GM23248 (cell line): ENCODE measurements at places on chromosomes 4 and X. TPM values are rescaled to one million over a fixed set of nuclear protein-coding genes. Genes with fewer than 3 reads are reported as not detected.

GRCh38 chr4:165874072-165874790, 1.2 kb downstream of the TLL1 start:
- no peak for DNase-seq

- no peak for DNase-seq
Measured at GRCh38 chr4:72602396-72603376, 33.7 kb upstream of the ADAMTS3 start.

DNA sequence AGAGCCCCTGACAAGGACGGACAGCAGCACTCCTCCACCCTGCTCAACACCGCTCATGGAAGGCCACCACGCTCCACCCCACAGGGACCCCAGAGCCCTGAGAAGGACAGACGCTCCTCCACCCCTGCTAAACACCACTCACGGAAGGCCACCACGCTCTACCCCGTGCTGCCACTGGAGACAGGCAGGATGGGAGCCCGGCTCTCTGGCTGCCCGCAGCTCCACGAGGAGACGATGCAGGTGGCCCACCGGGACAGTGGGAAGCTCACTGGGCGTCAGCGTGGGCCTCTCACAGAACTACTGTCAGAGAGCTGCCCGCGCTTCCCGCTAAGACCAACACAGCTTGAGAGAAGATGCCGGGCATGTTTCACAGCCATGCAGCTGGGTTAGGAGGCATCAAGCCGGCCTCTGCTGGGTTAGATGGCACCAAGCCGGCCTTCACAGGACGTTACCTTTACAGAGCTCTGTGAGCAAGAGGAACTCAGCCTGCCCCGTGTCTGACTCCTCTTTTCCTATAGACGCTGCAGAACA, 20.8 kb downstream of the GAK start:
- no peak for DNase-seq

The CXorf49 gene
- total RNA-seq: not detected in 2 replicates

DNA sequence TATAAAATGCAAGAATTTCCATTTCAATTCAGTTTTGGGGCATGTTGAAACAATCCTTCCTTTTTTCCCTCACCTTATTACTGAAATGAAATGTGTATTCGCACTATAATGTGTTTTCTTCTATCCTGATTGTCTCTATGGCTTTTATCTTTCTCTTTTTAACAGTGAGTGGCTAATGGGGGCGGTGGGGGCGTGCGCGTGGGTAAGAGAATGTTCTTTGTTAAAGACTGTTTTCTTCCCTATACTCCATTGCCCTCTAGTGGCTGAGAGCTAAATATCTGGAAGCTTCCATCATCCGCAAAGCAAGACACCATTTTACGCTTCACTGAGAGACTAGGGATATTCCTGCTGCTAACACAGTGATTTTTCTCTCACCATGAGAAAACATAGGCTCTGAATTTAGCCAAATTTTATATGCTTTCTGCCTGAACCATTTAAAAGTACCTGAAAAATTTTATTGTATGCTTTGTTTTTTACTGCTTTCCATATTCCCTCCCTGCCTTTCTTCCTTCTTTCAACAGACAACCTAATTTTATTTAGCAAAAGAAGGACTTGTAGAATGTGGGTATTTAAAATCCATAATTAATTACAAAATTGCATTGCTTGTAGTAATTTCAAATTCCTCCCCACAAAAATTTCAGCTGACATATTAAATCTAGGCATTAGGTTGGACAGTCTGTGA, 194.0 kb downstream of the GASK1B start:
- DNase-seq: peak; percentile 66

The SLC49A3 gene
- 9.1 and 12.5 TPM in 2 replicates for total RNA-seq
